Epithelial cell of proximal tubule (primary cell): ENCODE measurements at places on chromosomes 11 and 22.

DNA sequence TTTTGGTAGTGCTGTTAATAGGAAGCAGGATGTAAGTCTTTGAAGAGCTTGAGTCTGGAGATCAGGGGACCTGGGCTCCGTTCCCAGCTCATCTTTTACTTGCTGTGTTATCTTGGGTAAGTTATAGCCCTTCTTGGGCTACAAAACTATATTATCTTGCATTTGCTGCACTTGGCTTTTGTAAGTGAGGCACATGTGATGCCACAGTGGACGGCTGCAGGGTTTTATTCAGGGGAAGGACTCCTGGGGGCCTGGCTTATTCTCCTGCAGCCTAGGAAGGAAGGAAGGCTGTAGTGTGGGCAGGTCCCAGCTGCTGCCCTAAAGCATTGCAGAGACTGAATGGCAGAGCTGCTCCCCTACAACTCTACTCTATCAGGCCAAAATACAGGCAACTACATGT, 6.4 kb downstream of the CD82 start:
- no peak for DNase-seq

DNA sequence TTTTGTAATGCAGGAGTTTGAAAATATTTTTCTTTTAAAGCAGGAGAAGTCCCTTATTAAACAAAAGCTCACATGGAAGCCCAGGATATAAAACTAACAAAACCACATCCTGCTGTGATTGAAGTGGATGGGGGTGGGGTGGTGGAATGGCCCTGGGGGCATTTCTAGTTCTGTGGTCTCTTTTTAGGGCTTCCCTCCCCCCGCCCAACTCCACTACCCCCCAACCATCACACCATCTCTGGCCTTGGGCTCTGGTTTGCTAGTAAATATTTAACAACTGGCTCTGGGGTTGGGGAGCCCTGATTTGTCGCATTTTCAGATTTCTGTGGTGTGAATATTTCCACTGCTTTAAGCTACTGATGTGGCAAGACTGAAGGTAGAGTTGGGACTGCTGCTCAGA, 279.6 kb upstream of the PLET1 start:
- no peak for DNase-seq

- no peak for DNase-seq
Observed at GRCh38 chr11:119222891-119223290, 16.8 kb downstream of the CBL start.

GRCh38 chr11:66069715-66070603, at the start of gene PACS1:
Gene PACS1 (plus strand): TSS chr11:66070272. CDS start chr11:66070487, 215 bp downstream.
- no peak for DNase-seq

GRCh38 chr22:31244046-31244942, 32.2 kb downstream of the LIMK2 start:
- no peak for DNase-seq

DNA sequence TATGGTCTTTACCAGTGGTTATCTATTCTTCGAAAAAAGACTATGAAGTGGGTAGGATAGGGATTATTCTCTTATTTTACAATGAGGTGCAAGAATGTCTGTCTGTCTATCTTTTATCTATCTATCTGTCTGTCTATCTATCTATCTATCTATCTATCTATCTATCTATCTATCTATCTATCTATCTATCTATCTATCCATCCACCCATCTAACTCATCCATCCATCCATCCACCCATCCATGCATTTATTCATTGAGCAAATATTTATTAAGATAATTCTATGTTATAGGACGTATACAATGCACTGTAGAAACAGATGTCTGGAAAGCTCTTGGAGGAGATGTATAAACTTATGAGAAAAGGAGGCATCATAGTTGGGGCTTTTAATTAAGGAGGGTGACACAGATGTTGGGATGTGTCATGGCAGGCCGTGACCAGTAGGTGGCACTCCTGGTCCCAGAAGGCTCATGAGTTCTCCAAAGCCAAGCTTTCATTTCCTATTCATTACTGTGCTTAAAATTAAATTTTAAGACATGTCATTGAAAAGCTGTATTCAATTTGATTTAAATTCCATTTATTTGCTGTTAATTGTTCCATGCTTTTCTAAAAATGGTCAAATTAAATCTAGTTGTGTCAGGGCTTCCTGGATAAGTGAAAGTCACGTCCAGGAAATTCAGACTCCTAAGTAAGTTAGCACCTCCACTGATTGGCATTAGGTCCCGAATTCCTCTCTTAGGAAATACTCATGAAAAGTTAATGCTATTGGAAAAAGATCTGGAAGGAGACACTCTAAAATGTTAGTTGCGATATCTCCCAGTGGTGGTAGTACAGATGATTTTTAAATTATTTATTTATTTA, 19.0 kb upstream of the E2F8 start:
- DNase-seq: no peak

GRCh38 chr11:76635991-76636738, 34.4 kb downstream of the LRRC32 start:
- DNase-seq: no peak

GRCh38 chr11:117919781-117920221, 9.4 kb downstream of the TMPRSS13 start:
- DNase-seq: no peak

- no peak for DNase-seq
Observed at GRCh38 chr11:125141178-125141577, 23.4 kb upstream of the PKNOX2 start.

GRCh38 chr11:63813035-63813562, at the start of gene SPINDOC:
Gene SPINDOC (plus strand): TSS chr11:63813456. CDS start chr11:63813687, 231 bp downstream.
- DNase-seq: no peak

GRCh38 chr11:18310800-18311340, 11.1 kb downstream of the HPS5 start:
- DNase-seq: no peak

DNA sequence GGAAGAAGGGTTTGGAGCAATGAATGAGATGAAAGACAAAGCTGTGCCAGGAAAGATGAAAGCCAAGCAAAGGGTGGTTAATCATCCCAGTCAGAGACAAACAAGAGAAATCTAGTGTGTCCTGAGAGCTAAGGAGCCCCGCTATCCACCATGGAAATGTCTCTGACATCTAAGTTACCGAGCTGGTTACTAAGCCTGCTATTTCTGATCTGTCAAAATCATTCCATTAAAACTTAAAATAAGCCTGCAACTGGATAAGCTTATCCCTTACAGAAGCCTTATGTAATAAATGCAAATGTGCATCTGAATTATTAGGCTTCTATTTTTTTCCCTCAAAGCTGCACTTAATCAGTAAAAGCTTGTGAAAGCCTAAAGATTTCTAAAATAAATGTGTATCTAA, 22.1 kb upstream of the SESN3 start:
- no peak for DNase-seq

GRCh38 chr11:34546511-34547209, 33.1 kb upstream of the ELF5 start:
- no peak for DNase-seq

- no peak for DNase-seq
Observed at GRCh38 chr11:120061036-120061760, 76.7 kb downstream of the TRIM29 start.

- DNase-seq: no peak
Observed at GRCh38 chr11:73223998-73224730, 6.1 kb downstream of the P2RY2 start.

DNA sequence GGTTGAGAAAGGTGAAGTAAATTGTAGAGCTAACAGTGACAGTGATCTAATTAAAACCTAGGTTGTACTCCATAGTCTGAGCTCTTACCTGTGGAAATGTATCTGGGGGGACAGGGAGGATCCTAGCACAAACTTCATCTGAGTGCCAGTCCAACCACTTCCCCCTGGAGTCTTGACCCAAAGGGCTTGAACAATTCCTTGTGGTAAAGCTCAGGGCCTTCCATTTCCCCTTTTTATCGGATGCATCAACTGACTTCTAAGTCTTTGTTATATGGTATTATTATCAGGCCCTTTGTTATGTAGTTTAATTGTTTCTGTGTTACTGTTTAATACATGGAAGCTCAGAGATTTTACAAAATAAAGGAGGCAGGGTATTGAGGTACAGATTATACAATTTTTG, 140.2 kb upstream of the SESN3 start:
- DNase-seq: no peak

- no peak for DNase-seq
Observed at GRCh38 chr11:134756811-134757540, 344.9 kb upstream of the B3GAT1 start.

DNA sequence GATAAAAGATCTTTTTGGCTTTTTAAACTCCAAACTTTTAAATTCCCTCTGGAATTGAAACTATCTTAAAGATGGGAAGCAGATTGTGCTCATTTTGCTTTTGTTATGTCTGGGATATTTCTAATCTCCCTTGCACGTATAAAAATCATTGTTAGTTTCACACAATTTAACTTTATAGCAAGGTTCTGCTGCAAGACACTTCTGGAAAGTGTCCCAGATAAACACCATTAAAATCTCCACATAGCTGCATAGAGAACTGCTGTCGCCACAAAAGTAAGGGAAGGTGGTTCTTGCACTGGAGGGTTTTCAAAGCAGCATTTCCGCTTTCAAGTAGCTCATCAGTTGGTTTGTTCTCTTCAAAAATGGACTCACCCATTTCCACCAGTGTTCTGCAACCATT, 11.8 kb downstream of the PTS start:
- no peak for DNase-seq

GRCh38 chr11:10674440-10674855, 19.1 kb downstream of the IRAG1 start:
- DNase-seq: no peak

DNA sequence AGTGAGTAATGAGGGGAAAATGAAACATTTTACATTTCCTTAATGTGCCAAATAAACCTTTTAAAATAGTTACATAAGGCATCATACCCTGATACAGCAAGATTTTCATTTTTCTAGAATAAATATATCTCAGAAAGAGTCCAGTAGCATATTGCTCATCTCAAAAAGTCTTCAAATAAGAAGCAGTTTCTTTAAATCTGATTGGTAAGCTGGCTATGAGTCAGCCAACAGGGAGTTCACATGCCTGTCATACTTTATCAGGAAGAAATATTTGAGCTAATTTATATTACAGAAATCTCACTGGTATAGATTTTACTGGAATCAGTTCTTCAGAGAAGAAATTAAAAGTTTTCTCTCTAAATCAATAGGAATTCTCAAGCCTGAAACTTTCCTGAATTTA, 258.1 kb downstream of the C11orf87 start:
- no peak for DNase-seq
